ENCODE measurements at places on chromosomes 2 and 18.

GRCh38 chr2:220410296-220410695 lies 782.9 kb downstream of the SLC4A3 start:
- no peak for DNase-seq

DNA sequence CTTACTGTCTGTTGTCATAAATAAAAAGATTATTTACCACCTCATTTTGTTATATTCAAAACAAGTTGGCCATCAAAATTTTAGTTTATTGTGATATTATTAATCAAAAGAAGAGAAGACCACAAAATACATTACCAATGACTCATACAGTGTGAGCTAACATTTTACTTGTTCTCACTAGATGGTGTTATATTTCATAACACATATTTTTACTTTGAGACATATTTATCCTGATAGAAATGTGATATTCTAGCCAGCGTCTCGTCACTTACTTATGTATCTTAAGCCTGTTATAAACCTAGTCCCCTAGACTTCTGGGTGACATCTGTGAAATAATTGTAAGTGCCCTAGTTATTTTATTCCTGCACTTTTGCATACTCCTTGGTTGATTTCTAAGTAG lies 263.2 kb downstream of the CDH7 start:
- DNase-seq, result no peak

- no peak for DNase-seq
These were observed 329.0 kb downstream of the DYSF start for GRCh38 chr2:71782323-71782722.

GRCh38 chr18:13163167-13163927 lies 55.2 kb upstream of the LDLRAD4 start:
- DNase-seq, result no peak

DNA sequence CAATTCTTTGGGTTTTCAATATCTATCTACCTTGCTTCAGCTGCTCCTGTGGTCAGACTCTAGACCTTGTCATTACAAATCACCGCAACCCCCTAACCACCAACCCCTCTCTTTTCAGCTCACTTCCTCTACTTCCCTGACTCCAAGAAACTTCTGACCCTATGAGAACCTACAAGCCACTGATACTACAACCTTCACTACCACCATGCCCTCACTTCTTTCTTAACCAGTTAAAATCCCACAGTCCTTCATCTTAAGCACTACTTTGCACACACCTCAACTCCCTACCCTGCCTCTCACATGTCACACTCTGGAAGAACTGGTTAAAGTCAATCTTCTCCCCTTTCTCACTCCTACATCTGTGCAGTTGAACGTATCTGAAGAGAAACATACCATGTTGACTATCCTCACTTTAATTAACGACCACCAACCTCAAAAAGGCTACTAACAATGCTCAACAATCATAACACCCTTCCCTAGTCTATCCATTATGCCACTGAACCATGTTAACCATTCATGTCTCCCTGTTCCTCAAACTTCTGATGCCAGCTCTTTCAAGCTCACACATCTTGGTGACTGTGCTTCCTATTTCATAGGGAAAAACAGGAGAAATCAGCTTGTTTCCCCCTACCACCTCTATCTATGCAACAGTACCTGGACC lies 12.6 kb downstream of the EIF2AK3 start:
- DNase-seq, result no peak

GRCh38 chr2:169526451-169526850 lies 16.9 kb downstream of the KLHL41 start:
- DNase-seq, result no peak

DNA sequence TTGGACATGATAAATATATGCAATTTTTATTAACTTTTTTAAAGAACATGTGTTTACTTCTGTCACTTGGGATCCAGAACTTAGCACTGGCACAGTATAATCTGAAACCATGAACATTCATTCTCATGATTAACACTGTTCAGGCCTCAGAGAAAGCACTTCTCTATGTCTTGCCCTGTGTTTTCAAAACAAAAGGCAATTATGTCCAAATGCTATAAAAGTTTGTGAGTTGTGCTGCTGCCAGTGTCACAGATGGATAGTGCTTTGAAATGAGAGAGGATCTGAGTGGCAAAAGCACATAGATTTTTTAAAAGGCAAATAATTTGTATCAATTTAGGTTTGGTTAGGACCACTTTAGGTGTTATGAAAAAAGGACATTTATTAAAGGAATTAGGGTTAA lies 470.5 kb upstream of the FAM98A start:
- no peak for DNase-seq

DNA sequence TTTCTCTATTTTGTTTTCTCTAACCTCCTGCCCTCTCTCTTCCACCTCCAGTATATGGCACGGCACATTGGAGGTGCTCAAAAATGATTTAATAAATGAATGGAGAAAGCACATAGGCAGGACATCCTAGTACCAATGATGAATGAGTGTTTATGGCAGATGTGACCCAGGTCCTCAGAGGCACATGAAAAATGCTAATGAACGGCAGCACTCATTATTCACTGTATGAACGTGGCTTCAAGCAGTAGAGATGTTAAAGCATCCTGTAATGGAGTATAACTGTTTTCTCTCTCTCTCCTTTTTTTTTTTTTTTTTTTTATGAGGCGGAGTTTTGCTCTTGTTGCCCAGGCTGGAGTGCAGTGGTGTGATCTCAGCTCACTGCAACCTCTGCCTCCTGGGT lies 72.4 kb downstream of the MBP start:
- no peak for DNase-seq

- no peak for DNase-seq
These were observed 12.3 kb downstream of the CRIM1 start for GRCh38 chr2:36367895-36368353.

GRCh38 chr2:152630466-152630865 lies 86.8 kb downstream of the PRPF40A start:
- DNase-seq, result no peak

- DNase-seq, result no peak
These were observed 167.1 kb upstream of the KYNU start for GRCh38 chr2:142710336-142710735.

- no peak for DNase-seq
These were observed 3.7 kb upstream of the ALPK2 start for GRCh38 chr18:58632552-58632951.

- no peak for DNase-seq
These were observed 994 bp upstream of the LRATD1 start for GRCh38 chr2:14631406-14632040.

GRCh38 chr18:3037423-3037915 lies 24.5 kb upstream of the LPIN2 start:
- DNase-seq, result no peak

DNA sequence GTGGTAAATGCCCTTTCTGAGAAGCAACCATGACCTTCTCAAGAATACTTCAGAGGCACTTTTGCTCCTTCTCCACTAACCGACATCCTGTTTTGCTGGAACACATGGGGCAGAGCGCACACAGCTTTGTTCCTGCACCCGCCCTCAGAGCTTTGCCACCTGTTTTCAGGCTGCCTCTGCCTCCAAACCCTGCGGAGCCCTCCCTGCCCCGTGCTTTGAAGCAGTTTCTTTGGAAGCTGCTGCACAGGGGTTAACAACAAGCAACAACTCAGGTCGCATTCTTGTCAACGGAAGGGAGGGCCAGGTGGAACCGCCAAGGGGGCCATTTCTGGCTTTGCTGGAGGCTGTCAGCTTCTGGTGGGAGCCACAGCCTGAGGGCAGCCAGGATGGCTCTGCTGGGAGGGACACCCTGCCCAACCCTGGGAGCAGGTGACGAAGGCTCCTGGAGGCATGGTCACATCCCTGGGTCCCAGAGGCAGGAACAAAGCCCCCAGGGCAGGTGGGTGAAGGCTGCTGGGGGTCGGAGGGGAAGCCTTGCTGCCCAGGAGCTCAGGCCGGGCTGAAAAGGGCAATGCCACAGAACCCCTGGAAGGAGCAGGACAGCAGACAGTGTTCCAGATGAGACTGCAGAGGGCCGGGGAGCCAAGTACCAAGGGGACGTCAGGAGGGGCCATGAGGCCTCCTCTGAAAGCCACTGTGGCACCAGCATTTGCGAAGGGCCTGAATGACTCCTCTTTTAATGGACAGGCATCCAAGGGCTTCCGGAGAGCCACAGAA lies 46.8 kb downstream of the MRPS5 start:
- DNase-seq, result peak; percentile 39

- DNase-seq, result no peak
These were observed 113.2 kb downstream of the SH3RF3 start for GRCh38 chr2:109242210-109242653.

GRCh38 chr2:137383391-137383790 lies 580.9 kb upstream of the HNMT start:
- DNase-seq, result no peak
